ENCODE measurements at places on chromosomes 3 and 15.
A peak's percentile ranks its signal among the peaks of the same experiment; 100 is the strongest.

DNA sequence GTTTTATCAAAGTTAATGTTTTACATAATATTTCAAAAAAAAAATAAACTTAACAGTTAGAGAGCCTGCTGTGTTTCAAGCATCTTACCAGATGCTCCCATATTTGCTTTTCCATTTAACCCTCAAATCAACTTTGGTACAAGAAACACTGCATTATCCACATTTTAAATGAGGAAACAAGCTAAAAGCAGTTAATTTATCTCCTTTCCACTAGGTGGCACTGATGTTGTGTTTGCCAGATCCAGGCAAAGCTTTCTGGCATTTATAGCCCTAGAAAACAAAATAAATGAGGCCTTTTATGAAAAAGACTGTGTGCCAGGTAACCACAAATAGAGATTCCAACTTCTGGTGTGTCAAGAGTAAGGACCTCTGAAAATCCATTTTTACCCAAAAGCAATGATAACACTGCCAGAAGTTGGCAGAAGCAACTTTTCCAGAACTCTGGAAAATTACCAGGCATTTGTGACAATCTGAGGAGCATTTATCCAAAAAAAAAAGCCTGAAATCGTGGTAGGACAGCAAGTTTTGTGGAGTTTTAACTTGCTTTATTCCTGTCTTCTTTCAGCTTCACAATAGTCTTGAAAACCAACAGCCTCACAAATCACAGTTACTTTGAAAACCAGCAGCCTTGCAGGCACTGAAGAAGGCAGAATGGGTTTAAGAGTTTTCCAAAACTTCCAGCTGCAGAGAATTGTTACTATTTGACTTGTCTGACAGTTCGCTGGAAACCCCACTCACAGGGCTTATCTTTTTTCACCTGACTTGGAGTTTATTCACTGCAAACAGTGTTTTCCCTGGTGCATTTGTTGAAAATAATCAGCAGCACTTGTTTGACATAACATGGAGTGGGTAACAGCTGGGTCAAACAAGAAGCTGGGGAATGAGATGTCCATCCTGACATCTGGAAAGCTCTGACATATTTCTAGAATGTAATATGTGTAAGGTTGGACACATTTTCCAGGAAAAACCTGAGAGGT is 9.2 kb downstream of the FAM162A start:
- DNase-seq: peak; percentile 84

- DNase-seq: peak; percentile 98
Measured at GRCh38 chr3:196650740-196651311, 11.3 kb downstream of the NRROS start.

- no peak for DNase-seq
Measured at GRCh38 chr3:38758557-38758956, 57.5 kb downstream of the SCN10A start.

DNA sequence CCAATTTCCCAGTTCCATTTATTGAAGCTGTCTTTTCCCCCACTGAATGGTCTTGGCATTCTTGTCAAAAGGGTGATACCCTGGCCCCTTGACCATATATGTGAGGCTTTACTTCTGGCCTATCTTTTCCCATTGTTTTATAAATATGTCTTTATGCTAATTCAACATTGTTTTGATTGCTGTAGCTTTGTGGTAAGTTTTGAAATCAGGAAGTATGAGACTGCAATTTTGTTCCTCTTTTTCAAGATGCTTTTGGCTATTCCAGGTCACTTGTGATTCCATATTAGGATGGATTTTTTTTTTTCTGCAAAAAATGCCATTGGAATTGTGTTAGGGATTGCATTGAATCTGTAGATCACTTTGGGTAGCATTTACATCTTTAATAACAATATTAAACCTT is 141.2 kb upstream of the MANF start:
- DNase-seq: no peak

DNA sequence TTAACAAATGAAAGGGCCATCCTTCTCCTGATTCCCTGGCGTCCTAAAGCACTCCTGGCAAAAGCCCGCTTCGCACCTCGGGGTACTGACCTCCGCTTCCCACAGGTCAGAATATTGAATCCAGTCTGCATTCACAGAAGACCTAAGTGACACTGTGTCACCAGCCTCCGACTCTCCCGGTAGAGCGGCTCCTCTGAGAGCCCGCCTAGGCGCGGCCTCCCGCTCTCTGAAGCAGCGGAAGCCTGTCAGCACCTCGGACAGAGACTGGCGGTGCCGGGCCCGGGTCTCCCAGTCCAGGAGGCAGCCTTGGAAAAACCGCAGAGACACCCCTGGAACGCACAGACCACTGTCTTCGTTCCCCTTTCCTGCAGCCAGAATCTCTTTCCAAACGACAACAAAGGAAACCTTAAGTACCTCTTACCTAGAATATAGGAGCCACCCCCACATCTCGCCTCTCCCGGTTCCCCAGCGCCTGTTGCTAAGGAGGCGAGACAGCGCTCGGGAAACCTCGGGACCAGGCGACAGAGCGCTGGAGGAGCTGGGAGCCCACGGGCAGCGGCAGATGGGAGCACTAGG is 1.2 kb downstream of the GABRB3 start:
- no peak for DNase-seq

- DNase-seq: no peak
Measured at GRCh38 chr3:66035763-66036477, 2.8 kb downstream of the MAGI1 start.

DNA sequence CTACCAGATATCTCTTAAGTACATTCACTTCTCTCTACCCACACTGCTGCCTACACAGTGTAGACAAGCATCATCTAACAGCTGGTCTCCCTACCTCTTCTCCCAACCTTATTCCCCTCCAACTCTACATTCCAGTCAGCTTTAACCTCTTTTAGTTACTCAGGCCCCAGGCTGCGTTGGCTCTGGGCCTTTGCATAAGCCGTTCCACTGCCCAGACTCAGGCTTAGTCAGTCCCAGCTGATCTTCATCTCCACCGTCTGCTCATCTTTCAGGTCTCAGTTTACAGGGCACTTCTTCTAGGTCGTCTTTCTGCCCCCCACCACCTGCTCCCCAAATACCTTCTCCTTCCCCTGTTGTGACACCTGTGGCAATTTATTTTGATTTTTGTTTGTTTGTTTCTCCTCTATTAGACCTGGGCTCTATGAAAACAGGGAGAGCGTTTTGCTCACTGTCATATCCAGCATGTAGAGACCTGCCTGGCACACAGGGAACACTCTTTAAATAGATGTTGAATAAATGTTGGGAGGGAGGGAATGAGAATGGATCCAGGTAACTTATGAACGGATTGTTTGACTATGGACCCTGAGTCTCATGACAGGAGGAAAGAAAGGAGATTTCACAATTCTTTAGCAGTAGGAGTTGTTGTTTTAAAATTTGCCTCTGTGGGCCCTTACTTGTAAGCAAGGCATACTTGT is 11.1 kb downstream of the SLC27A2 start:
- DNase-seq: no peak

GRCh38 chr3:197456261-197457091 is 99.3 kb downstream of the BDH1 start:
- peak; percentile 86 for DNase-seq

DNA sequence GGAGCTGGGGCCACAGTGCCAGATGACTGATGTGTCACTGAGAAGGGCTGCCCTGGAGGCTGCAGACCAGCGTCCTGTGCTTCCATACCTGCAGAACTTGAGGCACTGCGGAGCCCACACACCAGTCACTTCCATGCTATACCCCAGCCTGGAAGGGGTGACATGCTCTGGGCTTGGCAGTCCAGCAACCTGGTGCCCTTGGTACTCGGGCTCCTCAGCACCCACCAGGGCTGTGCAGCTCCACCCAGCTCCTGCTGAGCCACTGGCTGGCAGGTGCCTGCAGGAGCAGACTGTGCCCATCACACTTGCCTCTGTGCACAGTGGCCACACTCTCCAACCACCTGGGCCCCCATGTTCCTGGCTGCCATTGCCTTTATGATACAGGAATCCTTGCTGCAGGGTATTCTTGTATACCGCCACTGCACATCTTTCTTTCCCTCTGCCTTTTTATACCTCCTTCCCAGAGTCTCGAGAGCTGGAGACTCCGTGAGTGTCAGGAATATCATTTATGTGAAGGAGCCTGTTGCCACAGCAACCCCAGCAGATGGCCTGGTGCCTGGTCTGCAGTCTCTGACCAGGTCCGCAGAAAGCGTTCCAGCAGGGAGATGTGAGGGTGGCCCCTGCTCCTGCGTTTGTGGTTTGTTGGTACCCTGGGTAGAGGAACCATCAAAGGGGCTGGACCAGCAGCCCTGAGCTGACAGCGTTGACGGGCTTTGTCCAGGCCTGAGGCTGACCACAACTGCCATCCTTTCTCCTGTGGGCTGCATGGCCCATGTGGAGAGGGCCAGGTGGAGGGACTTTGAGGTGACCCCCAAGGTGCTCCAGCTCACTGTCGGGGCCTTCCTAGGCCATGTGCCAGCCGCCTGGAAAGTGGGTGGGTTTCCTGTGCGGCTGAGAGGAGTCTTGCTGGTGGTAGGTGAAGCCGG is 93.4 kb upstream of the PLXNA1 start:
- no peak for DNase-seq

Data from COLO829 (cell line).